ENCODE measurements at places on chromosomes 6 and 20.

GRCh38 chr20:50562262-50562701, 52.1 kb downstream of the PTPN1 start:
- DNase-seq, result no peak

DNA sequence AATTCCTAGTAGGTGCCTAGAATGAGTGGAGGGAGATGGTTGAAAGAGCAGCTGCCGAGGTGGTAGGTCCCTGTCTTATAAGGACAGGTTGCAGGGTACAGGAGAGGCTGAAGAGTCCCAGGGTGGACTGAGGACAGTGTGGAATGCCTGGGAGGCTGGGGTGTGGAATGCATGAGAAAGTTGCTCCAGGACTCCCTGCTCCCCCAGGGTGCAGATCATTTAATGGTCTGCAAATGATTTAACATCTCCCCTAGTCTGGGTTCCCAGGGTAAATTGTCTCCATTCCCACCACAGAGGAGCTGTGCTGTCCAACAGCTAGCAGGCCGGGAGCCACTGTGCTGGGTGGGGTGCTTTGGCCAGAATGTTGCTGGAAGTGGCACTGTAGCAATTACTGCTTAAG, 76.0 kb downstream of the CD83 start:
- no peak for DNase-seq

- no peak for DNase-seq
These were observed 13.0 kb upstream of the MATN4 start for GRCh38 chr20:45320948-45321595.

- no peak for DNase-seq
These were observed 83.6 kb upstream of the C20orf144 start for GRCh38 chr20:33578510-33578909.

DNA sequence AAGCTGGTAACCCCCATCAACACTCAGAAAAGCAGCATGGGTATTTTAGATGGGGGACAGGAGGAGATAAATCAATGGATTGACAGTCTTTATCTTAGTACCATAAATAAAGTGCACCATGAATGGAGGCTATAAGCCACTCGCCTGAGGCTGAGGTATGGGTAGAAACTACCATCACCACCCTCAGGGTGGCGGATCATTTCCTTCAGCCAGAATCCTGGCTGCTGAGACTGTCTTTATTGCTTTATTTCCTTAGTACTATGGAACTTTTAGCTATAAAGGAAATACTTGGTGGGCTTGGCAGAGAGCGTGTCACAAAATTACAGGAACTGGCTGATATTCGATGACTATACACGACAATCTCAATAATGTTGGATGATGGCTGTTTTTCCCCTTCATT, 52.2 kb downstream of the STK38 start:
- no peak for DNase-seq

DNA sequence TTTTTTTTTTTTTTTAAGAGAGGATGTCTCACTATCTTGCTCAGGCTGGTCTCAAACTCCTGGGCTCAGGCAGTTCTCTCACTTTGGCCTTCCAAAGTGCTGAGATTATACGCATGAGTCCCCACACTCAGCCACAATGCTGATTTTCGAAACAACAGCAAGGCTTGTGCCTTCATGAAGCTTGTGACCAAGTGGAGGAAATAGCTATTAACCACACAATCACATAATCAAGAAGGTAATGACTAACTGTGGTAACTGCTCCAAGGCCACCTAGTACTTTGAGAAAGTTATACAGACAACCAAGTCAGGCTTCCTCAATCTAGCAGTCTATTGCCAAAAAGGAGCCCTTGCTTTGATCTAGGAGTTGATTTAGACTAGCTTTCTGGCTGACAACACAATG, 46.3 kb downstream of the SOD2 start:
- DNase-seq, result no peak

- no peak for DNase-seq
These were observed 187.0 kb upstream of the BMP2 start for GRCh38 chr20:6580486-6580885.

GRCh38 chr20:37920270-37920669, 17.3 kb downstream of the VSTM2L start:
- no peak for DNase-seq

DNA sequence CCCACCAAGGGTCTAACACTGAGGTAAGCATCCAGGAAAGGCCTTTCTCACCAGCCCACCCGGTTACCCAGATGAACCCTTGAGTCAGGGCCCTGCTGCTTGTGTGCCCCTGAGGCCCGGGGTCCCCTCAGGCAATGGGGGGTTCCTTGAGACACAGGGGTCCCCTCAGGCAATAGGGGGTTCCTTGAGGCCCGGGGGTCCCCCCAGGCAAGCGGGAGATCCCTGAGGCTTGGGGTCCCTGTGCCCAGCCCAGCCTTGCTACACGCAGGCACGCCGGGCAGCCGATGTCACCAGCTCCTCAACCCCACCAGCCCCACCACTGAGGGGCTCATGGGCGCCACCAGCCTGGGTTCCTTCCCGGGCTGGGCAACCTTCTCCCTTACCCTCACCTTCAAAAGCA, 247.2 kb downstream of the TTLL2 start:
- DNase-seq, result peak; percentile 12

GRCh38 chr6:83514866-83515466, 2.6 kb downstream of the PRSS35 start:
- no peak for DNase-seq
